ENCODE measurements at places on chromosomes 3 and 15. TPM values are rescaled to one million over a fixed set of nuclear protein-coding genes. Genes with fewer than 3 reads are reported as not detected.

The RBM15B gene
- total RNA-seq: 17.2 TPM

The THBS1 gene
- total RNA-seq: 3,217 TPM

The GUCA1C gene
- not detected for total RNA-seq

The LSAMP gene
- total RNA-seq: 8.1 TPM

The GPR160 gene
- total RNA-seq: 0.28 TPM

The PIK3R4 gene
- 24.7 TPM for total RNA-seq

The CMTM8 gene
- not detected for total RNA-seq

The GABRR3 gene
- not detected for total RNA-seq
